ENCODE measurements at places on chromosomes 1 and 21. TPM values are rescaled to one million over a fixed set of nuclear protein-coding genes. Genes with fewer than 3 reads are reported as not detected.

The LHX4 gene
- polyA plus RNA-seq: 0.03 TPM

The KCNAB2 gene
- 8.8 TPM for polyA plus RNA-seq

The RNU1-1 gene
- under 0.01 TPM for polyA plus RNA-seq

The KRTAP19-3 gene
- polyA plus RNA-seq: not detected

The FTCD gene
- 75.7 TPM for polyA plus RNA-seq

The PLXNA2 gene
- polyA plus RNA-seq: 2.1 TPM

The CACNA1S gene
- not detected for polyA plus RNA-seq

The LMX1A gene
- polyA plus RNA-seq: not detected

The CMPK1 gene
- 38.3 TPM for polyA plus RNA-seq

The RNU1-2 gene
- polyA plus RNA-seq: under 0.01 TPM

The TPTE gene
- polyA plus RNA-seq: not detected

The GIPC2 gene
- 5.1 TPM for polyA plus RNA-seq

The PYHIN1 gene
- polyA plus RNA-seq: not detected

The PLPP3 gene
- polyA plus RNA-seq: 51.9 TPM

The IQGAP3 gene
- polyA plus RNA-seq: 12.8 TPM

The FCRL2 gene
- polyA plus RNA-seq: not detected

The FCRL1 gene
- polyA plus RNA-seq: not detected

The CRNN gene
- not detected for polyA plus RNA-seq

The CRP gene
- not detected for polyA plus RNA-seq

The RUNX1 gene
- polyA plus RNA-seq: 6.4 TPM

The ATAD3B gene
- polyA plus RNA-seq: 15.4 TPM

The CD164L2 gene
- polyA plus RNA-seq: not detected

The TLCD4 gene
- 4.7 TPM for polyA plus RNA-seq

The FAM163A gene
- not detected for polyA plus RNA-seq

The KANK4 gene
- polyA plus RNA-seq: 10.9 TPM

The CD53 gene
- not detected for polyA plus RNA-seq

The PPM1J gene
- 0.50 TPM for polyA plus RNA-seq

The CASZ1 gene
- 1.9 TPM for polyA plus RNA-seq
